ENCODE measurements at places on chromosomes 2 and 18.

DNA sequence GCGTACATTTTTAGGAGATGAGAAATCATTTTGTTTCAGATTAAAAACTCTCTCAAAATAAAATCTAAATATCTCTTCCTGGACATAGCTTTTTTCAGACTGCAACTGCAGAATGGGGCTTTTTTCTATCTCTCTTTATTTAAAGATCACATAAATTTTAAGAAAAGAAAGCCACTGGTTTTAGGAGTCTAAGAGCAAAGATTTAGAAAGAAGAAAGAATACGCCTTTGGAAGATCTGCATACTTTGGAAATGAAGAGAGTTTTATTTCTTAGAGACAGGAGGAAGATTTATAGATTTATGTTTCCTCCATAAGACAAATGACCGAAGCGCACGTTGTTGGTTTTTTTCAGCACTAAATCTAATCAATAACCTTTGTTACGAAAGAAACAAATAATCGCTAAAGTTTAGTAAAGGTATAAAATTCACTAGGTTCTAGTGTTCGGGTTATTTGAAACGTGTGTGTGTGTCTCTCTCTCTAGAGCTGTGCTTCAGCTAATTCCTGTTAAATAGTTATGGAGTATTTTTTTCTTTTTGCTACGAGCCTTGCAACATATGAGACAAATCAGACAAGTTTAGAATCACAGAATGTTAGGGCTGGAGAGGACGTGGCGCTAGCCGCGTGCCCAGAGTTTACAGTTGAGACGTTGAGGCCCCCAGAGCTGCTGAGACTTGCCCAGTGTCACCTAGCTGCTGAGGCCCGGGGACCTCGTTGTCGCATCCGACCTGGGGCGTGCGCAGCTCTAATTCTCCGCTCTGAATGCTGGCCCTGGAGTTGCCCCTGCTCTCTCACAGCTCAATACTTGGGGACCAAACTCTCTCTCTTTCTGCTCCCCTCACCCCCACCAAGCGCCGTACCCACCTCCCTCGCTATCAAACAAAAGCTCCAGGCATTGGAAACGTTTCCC, 69.9 kb downstream of the CTAGE1 start:
- no peak for DNase-seq

GRCh38 chr2:152166633-152167032, 8.9 kb downstream of the STAM2 start:
- DNase-seq = no peak

DNA sequence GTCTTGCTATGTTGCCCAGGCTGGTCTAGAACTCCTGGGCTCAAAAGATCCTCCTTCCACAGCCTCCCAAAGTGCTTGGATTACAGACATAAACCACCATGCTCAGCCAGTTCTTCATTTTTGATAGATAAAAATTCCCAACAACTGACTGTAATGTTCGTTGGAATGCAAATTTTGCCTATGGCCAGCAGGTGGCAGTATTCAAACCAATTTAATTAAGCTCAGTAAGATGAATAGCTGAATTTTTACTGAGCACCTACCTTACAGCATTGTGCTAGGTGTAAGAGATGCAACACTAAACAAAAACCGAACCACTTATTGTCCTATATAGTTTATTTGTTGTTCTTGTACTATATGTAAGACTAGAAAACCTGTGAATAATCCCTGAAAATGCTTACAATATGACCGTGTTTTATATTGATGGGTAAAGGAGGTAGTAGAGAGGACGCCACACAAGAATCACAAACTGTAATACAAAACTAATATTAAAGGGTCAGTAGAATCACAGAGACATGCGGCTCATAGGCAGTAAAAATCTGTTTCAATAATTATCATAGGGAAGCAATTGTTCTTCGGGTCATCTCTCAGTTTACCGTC, 8.2 kb upstream of the TMEM182 start:
- no peak for DNase-seq

- DNase-seq = no peak
Measured at GRCh38 chr18:13425357-13426091, 207.0 kb downstream of the LDLRAD4 start.

GRCh38 chr2:39796134-39796533, 17.1 kb upstream of the THUMPD2 start:
- no peak for DNase-seq

DNA sequence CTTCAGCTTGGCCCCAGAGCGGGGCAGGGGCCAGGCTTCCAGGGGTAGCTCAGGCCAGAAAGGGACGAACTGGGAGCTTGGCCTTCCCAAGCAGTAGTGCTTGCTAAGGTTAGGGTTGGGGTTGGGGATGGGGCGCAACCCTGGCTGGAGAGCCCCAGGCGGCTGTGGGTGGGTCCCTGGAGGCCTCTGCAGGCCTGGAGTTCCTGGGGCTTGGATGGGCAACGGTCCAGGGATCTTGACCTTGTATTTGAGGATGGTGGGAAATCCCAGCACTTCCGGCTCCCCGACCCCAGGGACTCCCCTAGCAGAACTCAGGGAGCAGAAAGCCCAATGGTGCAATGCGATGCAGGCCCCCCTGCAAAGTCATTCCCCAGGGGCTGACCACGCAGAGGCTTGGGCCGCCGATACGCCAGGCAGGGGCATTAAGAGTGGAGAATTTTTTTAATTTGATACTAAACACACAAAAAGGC, 12.6 kb upstream of the MLPH start:
- DNase-seq = no peak

DNA sequence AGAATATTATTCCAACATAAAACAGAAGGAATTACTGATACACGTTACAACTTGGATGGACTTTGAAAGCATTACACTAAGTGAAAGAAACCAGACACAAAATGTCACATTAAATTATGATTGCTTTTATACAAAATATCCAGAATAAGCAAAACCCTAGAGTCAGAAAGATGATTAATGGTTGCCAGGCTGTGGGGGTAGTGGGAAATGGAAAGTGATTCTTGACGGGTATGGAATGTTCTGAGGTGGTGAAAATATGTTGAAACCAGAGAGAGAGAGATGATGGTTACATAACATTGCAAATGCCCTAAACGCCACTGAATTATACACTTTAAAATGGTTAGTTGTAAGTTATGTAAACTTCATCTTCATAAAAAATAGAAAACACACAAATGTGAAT, 1057.2 kb upstream of the TMEFF2 start:
- DNase-seq = no peak

DNA sequence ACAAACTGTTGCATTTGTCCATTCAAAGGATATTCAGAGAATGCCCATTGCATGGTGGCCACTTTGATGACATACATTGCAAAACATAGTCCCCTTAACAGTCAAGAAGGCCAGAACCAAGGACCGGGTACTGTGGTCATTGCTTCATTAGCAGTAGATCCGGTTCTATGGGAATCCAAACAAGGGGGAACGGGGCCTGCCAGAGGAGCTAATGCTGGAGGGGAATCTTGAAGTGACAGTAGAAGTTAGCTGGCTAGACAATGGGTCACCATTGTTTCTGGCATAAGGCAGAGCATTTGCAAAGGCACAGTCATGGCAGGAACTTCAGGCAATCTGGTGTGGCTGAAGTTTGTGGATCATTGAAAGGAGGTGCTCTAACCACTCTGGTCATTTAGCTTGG, 279.7 kb downstream of the SS18 start:
- DNase-seq = no peak

DNA sequence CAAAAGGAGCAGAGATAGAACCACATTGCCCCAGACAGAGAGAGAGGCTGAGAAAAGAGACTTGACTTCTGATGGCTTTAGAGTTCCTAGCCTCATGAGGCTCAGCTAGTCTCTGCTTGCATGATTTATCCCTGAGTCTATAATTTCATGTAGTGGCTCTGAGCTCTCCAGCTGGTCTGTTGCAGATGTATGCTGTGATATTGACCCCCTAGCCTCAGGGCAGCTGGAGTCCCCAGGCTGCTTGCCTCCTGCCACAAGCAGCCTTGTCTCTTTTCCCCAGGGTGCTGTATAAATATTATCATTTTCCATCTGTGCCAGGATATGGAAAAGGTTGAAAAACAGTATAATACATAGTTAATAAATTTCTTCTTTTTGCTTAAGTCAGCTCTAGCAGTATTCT, 467.6 kb upstream of the CWC22 start:
- no peak for DNase-seq

DNA sequence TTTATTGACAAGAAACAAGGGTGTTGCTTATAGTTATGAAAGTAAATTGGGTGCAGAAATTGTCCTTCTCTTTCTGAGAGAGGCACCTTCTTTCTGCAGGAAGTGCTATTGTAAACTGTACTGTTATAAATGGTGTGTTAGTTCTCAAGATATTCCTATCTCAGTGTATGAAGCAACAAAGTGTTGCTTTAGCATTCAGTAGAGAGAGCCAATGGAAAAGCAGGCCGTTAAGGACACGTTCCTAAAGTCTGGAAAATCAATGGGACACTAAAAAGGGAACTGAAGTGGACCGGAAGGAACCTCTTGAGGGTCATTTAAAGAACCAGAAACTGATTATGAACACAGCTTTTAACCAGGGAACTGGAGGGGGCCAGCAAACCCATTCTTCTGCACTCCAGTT, 510.0 kb upstream of the ZEB2 start:
- DNase-seq = no peak

- DNase-seq = no peak
Measured at GRCh38 chr2:8682719-8683667, 1.1 kb downstream of the ID2 start.

DNA sequence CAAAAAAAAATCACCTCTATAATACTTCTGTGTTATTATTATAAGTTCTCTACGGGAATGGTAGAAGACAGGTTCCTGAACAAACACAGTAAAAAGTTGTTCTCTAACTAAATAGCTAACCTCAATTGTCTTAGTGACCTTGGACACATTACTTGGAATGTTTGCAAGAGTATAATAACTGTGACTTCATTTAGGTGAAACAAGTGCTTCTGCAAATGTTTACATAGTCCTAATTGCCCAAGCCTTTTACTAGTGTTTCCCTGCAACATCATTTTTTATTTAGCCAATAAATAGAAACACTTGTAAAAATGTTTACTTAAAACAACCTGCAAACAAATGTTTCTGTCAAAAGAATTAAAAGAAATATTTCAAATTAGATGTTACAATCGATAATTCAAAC, 9.9 kb downstream of the PLEKHM3 start:
- no peak for DNase-seq

Measured in stimulated activated CD4-positive, alpha-beta T cell treated with anti-CD3 and anti-CD28 coated beads, Interleukin-1b, Interleukin-23, amount 100 ng/mL, for 1 hour (primary cell).